ENCODE measurements at places on chromosomes 11 and 22.

- DNase-seq = no peak
These were observed 471.1 kb upstream of the ANO3 start for GRCh38 chr11:25860677-25861450.

GRCh38 chr11:88478136-88478815 is 140.7 kb upstream of the CTSC start:
- no peak for DNase-seq

GRCh38 chr22:47381240-47381639 is 618.8 kb downstream of the TBC1D22A start:
- DNase-seq = no peak

DNA sequence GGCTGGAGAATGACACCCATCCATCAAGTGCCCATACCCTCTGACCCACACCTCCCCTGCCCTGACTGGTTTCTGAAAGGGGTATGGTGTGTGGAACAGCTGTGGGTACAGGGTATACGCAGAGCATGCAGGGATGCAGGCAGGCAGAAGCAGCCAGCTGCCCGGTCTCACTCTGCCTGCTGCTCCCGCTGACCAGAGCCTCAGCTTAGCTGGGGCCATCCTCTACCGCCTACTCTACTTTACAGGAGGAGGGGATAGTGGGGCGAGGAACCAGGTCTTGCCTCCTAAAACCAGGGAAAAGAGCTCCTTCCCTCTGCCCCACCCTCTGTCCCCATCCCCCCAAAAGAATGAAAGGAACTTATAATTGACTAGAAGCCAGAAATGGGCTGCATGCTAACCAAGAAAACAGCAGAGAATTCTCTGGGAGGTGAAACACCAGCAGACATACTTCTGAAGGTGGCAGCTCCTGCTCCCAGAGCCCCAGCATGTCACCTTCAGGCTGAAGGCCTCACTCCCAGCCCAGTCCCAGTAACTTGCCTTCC is 13.0 kb upstream of the CHRM4 start:
- DNase-seq = no peak

- DNase-seq = no peak
These were observed 3.8 kb downstream of the OSBPL5 start for GRCh38 chr11:3161309-3161708.

DNA sequence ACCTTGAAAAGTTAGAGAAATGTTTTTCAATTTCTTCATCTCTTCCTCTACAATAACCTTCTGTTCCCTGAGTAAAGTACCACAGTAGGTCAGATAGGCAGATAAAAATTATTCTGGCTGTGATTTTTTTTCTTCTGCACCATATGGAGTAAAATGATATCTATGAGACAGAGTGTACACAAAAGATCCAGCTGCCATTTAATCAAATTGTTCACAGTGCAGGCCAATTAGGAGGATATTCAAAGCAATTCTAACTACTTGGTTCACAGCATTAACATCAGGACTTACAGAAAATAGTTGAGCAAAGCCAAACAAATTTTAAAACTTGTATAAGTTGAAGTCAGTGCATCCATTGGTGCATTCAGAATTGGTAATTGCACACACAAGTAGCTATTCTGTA is 147.9 kb upstream of the LUZP2 start:
- DNase-seq = no peak

- no peak for DNase-seq
These were observed 101.4 kb upstream of the OR9G4 start for GRCh38 chr11:56849852-56850251.

GRCh38 chr11:132047167-132047566 is 676.8 kb downstream of the NTM start:
- DNase-seq = no peak

DNA sequence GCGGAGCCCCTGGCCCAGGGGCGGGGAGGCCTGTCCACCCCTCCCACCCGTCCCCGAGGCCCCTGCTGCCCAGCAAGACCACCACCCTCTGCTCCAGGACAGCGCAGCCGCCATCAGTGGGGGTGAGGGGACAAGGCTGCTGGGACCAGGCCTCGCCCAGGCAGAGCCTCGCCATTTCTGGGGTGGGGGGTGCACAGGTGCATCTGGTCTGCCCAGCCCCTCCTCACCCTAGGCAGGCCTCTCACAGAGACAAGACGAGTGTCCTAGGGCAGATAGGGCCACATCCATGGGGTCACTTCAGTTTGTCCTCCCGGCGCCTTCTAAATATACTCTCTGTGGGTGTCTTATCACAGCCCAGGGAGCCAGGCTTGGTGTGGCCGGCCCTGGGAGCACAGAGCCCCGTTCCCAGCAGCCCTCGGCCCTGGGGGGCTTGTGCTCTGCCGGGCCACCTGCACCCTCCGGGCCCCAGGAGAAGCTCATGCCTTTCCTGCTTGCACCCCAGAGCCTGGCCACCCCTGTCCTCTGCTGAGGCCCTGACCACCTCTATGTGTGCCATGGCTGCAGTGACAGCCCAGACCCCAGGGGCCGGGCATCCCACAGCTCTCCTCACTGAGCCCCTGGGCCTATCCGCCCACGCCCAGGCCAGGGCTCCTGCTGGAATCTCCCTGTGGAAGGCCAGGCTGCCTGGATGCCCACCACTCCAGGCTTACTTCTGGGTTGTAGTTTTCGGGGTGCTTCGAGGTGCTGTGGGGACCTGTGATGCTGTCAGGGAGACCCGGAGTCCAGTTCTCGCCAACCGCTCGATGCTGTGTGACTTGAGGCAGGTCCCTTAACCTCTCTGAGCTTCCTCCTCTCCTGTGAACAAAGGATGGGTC is 70.8 kb downstream of the KCNQ1 start:
- no peak for DNase-seq

- DNase-seq = no peak
These were observed 87.8 kb upstream of the CLNS1A start for GRCh38 chr11:77725433-77725832.

DNA sequence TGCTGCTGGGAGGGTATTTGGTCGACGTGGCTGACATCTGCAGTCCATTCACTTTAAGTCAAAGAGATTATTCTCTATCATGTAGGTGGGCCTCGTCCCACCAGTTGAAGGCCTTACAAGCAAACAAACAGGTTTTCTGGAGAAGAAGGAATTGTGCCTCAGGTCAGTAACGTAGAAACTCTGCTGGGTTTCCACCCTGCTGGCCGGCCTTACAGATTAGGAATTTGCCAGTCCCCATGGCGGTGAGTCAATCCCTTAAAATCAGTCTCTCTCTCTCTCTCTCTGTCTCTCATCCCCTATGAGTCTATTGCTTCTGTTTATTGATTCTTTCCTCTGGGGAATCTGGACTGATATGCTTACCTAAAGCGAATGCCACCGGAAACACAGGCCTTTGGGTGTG is 75.4 kb upstream of the FGF3 start:
- DNase-seq = no peak

- no peak for DNase-seq
These were observed 176.5 kb upstream of the POU2AF2 start for GRCh38 chr11:111069066-111069465.

DNA sequence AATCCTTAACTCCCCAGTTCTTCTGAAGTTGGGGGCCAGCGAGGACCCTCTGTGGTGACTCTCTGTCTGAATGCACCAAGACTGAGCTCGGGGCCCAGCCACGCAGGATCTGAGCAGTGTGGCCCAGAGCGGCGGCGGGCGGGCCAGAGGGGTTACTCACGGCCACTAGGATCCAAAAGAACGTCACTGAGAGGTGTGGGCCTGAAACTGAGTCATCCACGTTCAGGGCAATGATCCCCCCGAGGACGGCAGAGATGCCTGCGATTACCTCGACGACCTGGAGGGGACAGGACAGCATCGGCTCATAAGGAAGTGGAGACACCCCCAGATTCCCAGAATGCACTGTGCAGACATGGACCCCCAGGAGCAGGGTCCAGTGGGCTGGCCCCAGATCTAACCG is 11.2 kb downstream of the MLC1 start:
- DNase-seq = no peak

- peak; percentile 79 for DNase-seq
These were observed 19.9 kb downstream of the OR8G5 start for GRCh38 chr11:124276081-124276480.

Measured in KG1 (cell line).